Chondrocyte (in vitro differentiated cells): ENCODE measurements at places on chromosomes 2 and 18. TPM values are rescaled to one million over a fixed set of nuclear protein-coding genes. Genes with fewer than 3 reads are reported as not detected.

DNA sequence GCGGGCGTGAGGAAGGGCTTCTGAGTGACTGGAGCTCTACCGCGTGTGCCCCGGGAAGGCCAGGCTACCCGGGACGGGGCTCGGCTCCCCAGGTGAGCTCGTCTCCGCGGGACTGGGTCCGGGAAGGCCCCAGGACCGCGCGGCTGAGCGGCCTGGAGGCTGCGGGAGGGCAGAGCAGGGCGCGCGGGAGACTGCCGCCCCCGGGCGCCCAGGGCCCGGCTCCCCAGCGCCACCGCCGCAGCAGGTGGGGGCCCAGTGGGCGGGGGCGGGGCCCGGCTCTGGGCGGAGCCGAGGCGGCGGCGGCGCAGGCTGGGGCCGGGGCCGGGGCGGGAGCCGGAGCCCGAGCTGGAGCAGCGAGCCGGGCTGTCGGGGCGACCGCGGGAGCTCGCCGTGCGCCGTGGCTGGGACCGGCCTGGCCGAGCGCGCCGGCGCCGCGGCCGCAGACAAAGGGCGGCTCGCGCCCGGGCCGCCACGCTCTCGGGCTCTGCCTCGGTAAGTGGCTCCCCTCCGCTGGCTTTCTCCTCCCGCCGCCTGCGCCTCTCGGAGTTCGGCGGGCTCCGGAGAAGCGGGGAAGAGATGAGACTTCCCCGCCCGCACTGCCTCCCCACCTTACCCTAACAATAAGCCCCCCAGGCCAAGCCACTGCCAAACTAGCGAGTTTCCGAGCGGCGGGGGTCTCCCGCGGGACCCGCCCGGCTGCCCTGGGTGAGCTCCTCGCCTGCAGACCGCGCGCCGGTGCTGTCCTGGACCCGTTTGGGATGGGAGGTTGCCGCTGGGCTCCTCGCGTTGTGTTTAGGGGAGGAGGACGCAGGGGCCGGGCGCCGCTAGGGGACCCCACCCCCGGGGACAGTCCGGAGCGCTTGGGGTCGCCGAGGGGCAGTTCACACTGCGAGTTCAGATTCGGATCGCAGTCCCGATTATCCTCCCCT is at the start of gene MAPK4:
MAPK4 (plus strand) TSS at position 336 of the 929 bp plus-strand sequence. CDS start 103,872 bp downstream, outside the sequence.
- peak within 1 kb of the TSS; percentile 72 for H3K4me3 ChIP-seq
- peaks cover 8% of the 10 kb centered on the region for H3K36me3 ChIP-seq
- DNase-seq = peak; percentile 86
- no peak within 1 kb of the TSS for H3K27ac ChIP-seq
- H3K4me1 ChIP-seq = peaks cover 6% of the 10 kb centered on the region
- peaks cover 62% of the 10 kb centered on the region for H3K27me3 ChIP-seq

DNA sequence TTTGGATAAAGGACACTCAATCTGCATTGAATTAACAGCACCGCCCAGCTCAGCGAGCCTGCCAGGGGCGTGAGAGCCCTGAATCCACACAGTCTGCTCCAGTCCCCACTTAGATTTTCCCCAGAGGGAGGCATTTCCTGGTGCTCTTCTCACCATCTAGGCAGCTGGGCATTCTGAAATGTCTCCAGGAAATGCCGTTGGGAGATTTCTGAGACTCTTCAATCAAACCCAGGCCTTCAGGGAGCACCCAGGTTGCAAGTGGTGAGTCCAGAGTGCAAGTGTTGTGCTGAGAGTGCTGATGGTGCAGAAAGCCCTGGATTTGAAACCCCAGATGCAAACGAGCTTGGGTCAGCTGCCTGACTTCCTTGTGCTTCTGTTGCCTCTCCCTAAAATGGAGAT is 23.4 kb upstream of the TMEM37 start:
- no peak for DNase-seq
- peaks cover 2% of the 10 kb centered on the region for H3K36me3 ChIP-seq
- no peak overlapping the region for H3K27ac ChIP-seq
- H3K4me3 ChIP-seq = no peak overlapping the region

GRCh38 chr2:55156326-55156725 is 75.8 kb downstream of the CLHC1 start:
- peak overlapping the region; percentile 91 for H3K27ac ChIP-seq
- H3K27me3 ChIP-seq = no peaks in the 10 kb centered on the region
- peaks cover 78% of the 10 kb centered on the region for H3K4me1 ChIP-seq
- H3K4me3 ChIP-seq = no peak overlapping the region
- no peak for DNase-seq

DNA sequence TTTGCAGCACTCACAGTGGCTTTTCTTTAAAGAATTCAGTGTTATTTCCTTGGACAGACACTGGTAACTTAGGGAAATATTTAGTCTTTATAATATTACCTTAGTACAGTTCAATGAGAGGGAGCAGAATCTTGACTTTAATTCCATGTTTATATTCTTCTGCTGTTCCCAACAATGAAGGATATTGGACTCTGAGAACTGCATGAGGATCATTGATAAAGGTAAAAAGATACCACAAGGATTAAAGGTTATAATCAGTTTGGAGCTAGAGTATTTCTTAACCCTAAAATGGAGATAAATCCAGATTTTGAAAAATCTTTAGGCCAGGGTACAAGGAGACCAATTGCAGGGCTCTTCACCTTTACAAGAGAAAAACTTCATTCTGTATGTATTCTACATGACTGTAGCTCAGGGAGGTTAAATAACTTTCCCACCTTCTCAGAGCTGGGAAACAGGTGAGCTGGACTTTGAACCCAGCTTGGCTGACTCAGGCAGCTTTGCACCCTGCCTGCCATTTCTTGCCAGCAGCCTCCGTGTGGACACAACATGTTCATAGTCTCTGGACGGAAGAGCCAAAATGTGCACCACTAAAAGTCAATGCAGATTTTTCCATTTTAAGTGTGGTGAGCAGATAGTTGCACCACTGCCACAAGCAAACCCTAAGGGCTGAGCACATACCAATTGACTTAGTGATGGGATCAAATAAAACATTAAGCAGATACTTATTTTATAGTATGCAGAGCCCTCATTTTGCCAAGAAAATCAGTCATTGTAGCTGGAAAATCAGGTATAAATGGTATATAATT is 26.7 kb downstream of the UPP2 start:
- peaks cover 12% of the 10 kb centered on the region for H3K4me1 ChIP-seq
- no peaks in the 10 kb centered on the region for H3K36me3 ChIP-seq
- no peaks in the 10 kb centered on the region for H3K27me3 ChIP-seq
- DNase-seq = no peak
- H3K4me3 ChIP-seq = no peak overlapping the region

- peaks cover 37% of the 10 kb centered on the region for H3K4me1 ChIP-seq
- H3K4me3 ChIP-seq = no peak overlapping the region
- no peak for DNase-seq
- peaks cover 1% of the 10 kb centered on the region for H3K27me3 ChIP-seq
These were observed 60.9 kb upstream of the FZD7 start for GRCh38 chr2:201972621-201973255.

- H3K27ac ChIP-seq = peak overlapping the region; percentile 93
- H3K4me3 ChIP-seq = peak overlapping the region; percentile 88
- peaks cover 24% of the 10 kb centered on the region for H3K4me1 ChIP-seq
- H3K27me3 ChIP-seq = peaks cover 13% of the 10 kb centered on the region
- DNase-seq = no peak
These were observed 988 bp upstream of the KANSL1L start for GRCh38 chr2:210172219-210172575.

GRCh38 chr2:120904830-120905234 is 169.2 kb downstream of the GLI2 start:
- no peak overlapping the region for H3K4me3 ChIP-seq
- H3K27me3 ChIP-seq = no peaks in the 10 kb centered on the region
- peaks cover 30% of the 10 kb centered on the region for H3K4me1 ChIP-seq
- peaks cover 6% of the 10 kb centered on the region for H3K36me3 ChIP-seq

- H3K27ac ChIP-seq = peak overlapping the region; percentile 72
- no peaks in the 10 kb centered on the region for H3K27me3 ChIP-seq
- H3K36me3 ChIP-seq = no peaks in the 10 kb centered on the region
- no peak overlapping the region for H3K4me3 ChIP-seq
These were observed 99.7 kb upstream of the UGP2 start for GRCh38 chr2:63741884-63742579.

GRCh38 chr2:46548103-46548486 is 68.7 kb downstream of the TMEM247 start:
- peaks cover 6% of the 10 kb centered on the region for H3K36me3 ChIP-seq
- peaks cover 69% of the 10 kb centered on the region for H3K4me1 ChIP-seq
- no peak overlapping the region for H3K4me3 ChIP-seq

GRCh38 chr2:203889944-203890343 is 22.4 kb downstream of the CTLA4 start:
- H3K36me3 ChIP-seq = no peaks in the 10 kb centered on the region
- DNase-seq = no peak
- H3K4me1 ChIP-seq = peaks cover 18% of the 10 kb centered on the region
- H3K27me3 ChIP-seq = no peaks in the 10 kb centered on the region
- no peak overlapping the region for H3K4me3 ChIP-seq
- no peak overlapping the region for H3K27ac ChIP-seq

- H3K4me3 ChIP-seq = no peak overlapping the region
- peaks cover 6% of the 10 kb centered on the region for H3K4me1 ChIP-seq
- no peaks in the 10 kb centered on the region for H3K27me3 ChIP-seq
- no peak for DNase-seq
- H3K36me3 ChIP-seq = no peaks in the 10 kb centered on the region
- H3K27ac ChIP-seq = no peak overlapping the region
These were observed 14.9 kb downstream of the ICOS start for GRCh38 chr2:203951366-203951902.

DNA sequence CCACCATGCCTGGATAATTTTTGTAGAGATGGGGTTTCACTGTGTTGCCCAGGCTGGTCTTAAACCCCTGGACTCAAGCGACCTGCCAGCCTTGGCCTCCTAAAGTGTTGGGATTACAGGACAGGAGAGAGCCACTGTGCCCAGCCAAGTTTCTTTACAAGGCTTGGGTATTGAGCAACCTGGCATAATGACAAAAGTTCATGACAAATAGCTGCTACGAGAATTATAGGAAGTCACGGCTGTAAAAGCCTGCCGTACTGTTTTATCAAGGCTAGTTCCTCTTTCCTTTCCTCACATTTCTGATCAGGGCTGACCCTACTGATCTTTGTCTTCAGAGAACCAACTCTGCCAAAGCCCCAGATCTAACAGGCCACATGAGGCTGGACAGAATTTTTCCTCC is 490.4 kb upstream of the SPRED2 start:
- DNase-seq = no peak
- H3K36me3 ChIP-seq = no peaks in the 10 kb centered on the region

DNA sequence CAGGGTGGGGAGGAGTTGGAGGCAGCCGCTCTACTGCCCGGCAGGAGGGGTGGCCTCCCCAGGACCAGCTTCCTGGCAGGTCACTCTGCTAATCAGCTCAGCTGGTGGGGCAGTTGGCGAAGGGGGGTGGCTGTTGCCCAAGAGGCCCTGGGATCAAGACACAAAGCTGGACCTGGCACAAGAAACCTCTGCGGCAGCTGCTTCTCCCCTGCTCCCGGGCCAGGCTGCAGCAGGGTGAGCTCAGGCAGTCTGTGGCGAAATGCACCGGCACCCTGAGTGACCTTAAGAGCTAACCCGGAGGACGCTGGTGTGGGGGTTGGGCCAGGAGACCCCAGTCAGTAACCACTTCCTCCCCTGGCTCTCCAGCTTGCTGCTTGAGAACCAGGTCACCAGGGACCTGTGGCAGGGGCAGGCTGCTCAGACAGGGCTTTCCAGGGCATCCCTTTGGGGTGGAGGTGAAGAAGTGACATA is 31.1 kb downstream of the TOGARAM2 start:
- peaks cover 45% of the 10 kb centered on the region for H3K4me1 ChIP-seq
- no peak for DNase-seq
- H3K36me3 ChIP-seq = no peaks in the 10 kb centered on the region
- H3K27ac ChIP-seq = no peak overlapping the region

DNA sequence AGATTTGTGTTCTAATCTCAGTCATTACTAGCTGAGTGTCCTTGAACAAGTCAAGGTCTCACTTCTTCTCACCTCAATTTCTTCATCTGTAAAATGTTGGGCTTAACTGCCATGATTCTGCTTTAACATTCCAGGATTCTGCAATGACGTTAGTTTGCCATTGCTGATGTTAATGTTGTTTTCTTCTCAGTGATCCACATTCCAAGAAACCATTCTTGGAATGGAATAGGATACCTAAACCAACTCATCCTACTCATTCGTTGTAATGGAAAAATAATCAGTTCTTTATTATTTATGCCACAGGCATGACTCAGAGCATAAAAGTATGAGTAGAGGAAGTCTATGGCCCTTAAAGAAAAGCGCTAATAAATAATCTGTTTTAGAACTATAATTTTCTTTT is 140.2 kb upstream of the ETAA1 start:
- no peak overlapping the region for H3K27ac ChIP-seq
- H3K4me3 ChIP-seq = no peak overlapping the region

- no peak overlapping the region for H3K27ac ChIP-seq
- no peaks in the 10 kb centered on the region for H3K27me3 ChIP-seq
- H3K4me3 ChIP-seq = no peak overlapping the region
- no peak for DNase-seq
These were observed 77.8 kb upstream of the TACR1 start for GRCh38 chr2:75277111-75277510.

DNA sequence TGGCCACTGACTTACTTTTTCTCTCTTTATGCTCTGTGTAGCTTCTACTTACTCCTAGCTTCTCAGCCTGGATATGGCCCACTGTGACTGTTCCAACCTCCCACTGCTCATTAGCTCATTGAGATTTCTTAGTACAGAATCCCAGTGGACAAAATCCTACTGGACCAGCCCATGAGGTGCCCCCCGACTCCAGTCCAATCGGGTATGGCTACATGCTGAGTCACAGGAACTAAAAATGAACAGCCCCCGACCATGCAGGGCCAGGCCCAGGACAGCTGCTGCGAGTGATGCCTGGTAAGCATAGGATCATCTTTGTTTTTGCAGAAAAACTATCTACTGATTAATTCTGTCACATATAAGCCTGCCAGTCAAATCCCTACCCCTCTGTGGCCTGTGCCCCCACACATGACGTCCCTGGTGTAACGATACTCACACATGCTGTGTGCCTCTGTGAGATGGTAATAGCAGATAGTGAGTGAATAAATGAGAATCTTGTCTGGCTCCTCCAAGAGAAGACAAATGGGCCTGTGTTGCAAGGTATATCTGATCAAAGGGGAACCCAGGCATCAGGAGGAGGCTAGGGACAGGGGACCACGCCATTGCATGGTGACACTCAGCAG is 85.9 kb upstream of the KLF7 start:
- H3K27me3 ChIP-seq = no peaks in the 10 kb centered on the region
- H3K4me3 ChIP-seq = no peak overlapping the region
- peaks cover 63% of the 10 kb centered on the region for H3K4me1 ChIP-seq
- no peaks in the 10 kb centered on the region for H3K36me3 ChIP-seq

GRCh38 chr2:73075477-73076373 is 4.2 kb upstream of the SFXN5 start:
- peaks cover 11% of the 10 kb centered on the region for H3K4me1 ChIP-seq
- DNase-seq = peak; percentile 93
- no peak overlapping the region for H3K27ac ChIP-seq
- H3K36me3 ChIP-seq = peaks cover 19% of the 10 kb centered on the region

- H3K36me3 ChIP-seq = no peaks in the 10 kb centered on the region
- no peak overlapping the region for H3K4me3 ChIP-seq
- no peaks in the 10 kb centered on the region for H3K27me3 ChIP-seq
- H3K27ac ChIP-seq = no peak overlapping the region
- H3K4me1 ChIP-seq = peaks cover 54% of the 10 kb centered on the region
These were observed 7.0 kb downstream of the TANC1 start for GRCh38 chr2:158975271-158975921.

Gene BMP10
- not detected in 3 replicates for total RNA-seq

Gene NT5C1B
- not detected in 3 replicates for total RNA-seq

Gene ZC3H6
- total RNA-seq = 6.6 to 9.4 TPM (median 8.6 TPM) in 3 replicates

Gene MLPH
- total RNA-seq = 3.7 to 6.1 TPM (median 5.6 TPM) in 3 replicates

Gene NCKAP1
- 164 to 189 TPM (median 186 TPM) in 3 replicates for total RNA-seq

Gene SP9
- not detected in 3 replicates for total RNA-seq

Gene CNGA3
- not detected in 3 replicates for total RNA-seq

Gene RASGRP3
- 3.0 to 3.7 TPM (median 3.0 TPM) in 3 replicates for total RNA-seq

Gene CRYGA
- not detected in 3 replicates for total RNA-seq

Gene IL36A
- total RNA-seq = not detected in 3 replicates

Gene VIL1
- total RNA-seq = not detected in 3 replicates

Gene VWA3B
- total RNA-seq = not detected in 3 replicates

Gene SERPINB7
- total RNA-seq = not detected in 3 replicates

Gene C2orf78
- not detected in 3 replicates for total RNA-seq
